Right renal pelvis (tissue), 4 donors: ENCODE measurements at places on chromosomes 7 and 10. TPM values are rescaled to one million over a fixed set of nuclear protein-coding genes. Genes with fewer than 3 reads are reported as not detected.

DNA sequence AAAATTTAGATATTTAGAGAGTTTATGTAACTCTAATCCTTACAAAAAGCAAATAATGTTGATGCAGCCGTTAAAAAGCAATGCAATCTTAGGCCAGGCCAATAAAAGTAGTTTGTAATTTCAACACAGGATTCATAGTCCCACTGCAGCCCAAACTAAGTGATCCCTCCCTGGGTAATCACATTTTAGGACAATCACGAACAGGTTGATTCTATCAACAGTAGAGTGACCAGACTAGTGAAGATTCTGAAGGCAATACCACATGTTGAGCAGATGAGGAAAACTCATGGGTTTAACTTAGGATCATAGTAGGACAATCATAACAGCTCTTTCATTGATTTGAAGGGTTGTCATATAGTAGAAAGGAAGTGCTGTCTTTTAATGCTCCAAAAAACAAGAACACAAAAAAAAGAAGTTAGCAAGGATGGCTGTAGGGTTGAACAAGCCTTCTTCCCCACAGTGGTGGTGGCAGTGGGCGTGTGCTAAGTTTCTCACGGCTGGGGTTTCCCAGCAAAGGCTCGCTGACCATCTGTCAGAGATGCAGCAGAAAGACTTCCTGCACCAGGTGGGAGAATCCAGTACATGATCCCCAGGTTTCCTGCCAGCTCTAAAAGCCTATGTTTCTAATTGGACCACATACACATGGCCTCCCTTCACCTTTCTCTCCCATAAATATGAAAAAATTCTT lies 212.2 kb downstream of the CHRM2 start:
- no peak for DNase-seq

DNA sequence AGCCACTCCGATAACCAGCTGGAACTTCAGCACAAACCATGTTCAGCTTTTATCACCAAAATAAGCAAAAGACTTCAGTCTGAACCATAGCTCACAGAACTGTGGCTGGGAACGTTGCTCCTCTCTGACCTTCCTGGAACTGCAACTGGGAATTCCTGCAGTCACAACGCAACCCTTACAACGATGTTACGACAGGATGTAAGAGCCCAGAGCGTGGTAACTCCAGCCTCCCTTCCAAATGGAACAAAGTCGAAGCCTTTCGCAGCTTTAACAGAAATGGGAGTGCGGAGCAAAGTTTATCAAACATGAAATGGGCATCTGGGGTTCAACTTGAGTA lies 162.6 kb downstream of the ADAM12 start:
- DNase-seq, result no peak

DNA sequence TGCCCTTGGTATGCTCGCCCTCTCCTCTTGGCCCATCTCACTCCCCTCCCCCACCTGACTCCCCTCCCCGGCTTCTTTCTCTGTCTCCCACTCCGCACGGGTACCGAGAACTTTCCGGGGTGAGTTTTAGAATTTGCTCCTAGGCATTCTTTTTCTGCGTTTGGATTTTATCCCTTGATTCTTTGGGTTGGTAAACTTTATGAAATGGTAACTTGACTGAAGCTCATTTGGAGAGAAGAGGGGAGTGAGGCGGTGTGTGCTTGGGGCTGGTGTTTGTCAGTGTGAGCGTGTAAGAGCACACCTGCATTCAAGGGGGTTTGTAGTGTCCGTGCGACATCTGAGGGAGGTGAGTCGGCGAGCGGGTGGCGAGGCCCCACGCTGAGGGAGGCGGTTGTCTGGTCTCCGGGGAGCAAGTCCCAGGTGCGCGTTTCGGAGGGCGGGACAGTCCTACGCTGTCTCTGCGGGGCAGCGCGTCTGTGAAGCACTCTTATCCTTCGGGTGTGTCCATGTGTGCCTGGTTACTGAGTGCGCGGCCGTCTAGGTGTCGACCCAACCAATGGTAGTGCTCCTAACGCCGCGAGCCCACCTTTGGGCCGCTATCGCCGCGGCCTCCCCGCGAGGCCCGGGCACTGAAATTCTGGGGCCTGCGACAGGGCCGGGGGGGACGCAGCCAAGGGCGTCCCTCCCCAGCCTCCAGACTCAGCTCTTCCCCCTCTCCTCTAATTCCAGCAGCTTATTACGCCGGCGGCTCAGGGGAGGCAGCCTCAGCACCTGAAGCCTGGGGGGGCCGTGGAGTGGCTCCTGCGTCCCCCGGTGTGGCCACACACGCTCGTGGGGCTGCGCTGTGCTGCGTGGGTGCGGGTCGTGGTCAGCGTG lies 2.6 kb upstream of the ZNF503 start:
- peak; percentile 57 for DNase-seq

DNA sequence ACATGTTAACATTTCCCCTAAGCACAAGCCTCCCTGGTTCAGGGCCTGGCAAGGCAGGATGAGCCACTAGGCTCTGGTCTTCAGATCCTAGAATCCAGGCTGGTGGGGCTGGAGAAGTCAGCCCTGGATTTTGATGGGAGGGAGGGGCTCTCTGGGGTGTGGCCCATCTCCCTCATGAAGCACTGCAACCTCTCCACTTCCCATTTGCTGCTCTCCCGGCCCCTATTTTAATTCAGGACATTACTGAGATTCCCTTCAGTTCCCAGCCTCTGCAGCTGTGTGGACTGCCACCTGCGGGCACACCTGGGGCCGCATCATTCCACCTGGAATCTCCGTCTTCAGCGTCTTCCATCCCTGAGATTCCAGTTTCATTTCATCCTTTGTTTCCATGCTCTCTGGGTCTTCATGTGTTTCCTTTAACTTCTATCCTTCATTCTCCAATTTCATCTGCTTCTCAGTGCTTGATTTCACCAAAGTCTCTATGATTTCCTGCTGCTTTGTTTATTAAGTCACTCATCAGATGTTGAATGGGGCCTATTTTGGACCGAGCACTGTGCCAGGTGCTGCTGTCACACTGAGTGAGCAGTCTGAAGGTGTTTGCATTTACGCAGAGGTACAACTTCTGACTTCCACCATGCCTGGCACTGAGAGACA lies 253.6 kb downstream of the WDR37 start:
- DNase-seq, result no peak

- DNase-seq, result peak; percentile 43
Measured at GRCh38 chr7:2477447-2478398, 1.5 kb upstream of the GRIFIN start.

GRCh38 chr7:122528879-122529481 lies 169.9 kb downstream of the RNF133 start:
- DNase-seq, result peak; percentile 30

DNA sequence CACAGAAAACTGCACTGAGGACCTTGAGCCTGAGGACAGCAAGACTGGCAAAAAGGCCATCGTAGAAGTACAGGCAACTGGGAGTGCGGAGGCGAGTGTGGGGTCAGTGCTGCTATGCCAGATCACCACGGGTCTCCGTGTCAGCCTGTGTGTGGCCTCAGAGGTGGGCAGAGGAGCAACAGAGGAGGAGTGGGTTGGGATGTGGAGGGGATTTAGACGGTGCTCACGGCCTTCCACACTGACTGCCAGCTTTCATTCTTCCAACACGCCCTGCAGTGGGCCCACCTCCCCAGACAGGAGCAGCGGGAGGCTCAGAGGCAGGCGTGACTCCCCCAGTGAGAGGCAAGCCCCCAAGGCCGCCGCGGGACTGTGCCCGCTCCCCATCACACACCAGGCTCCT lies 17.0 kb upstream of the ZMIZ1 start:
- DNase-seq, result no peak

DNA sequence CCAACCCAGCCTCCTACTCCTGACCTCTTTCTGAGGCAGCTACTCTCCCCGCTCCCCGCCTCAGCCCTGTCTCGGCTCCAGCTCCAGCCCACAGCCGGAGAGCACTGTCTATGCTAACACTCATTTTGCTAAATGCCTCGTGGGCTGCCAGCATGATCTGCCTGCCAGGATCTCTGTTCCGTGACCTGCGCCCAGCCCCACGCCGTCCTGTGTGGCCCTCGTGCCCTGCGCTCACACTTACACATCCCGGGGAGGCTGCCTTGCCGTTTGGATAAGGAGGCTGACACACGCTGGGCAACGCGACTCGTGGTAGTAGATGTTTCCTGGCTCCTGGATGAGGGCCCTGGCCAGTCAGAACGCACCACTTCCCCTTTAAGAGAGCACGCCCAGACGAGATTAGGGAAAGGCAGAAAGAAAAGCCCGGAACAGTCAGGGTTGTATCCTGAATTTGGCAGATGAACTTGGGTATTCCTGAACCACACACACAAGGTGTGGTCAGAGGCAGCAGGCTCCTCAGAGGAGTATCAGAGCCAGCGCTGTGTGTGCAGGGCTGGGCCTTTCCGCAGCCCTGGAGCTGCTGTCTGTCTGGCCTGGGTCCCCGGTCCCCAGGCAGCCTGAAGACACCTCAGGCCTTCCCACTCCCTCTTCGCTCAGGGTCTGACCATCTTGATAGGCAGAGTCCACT lies 97.7 kb upstream of the EFCAB10 start:
- no peak for DNase-seq

DNA sequence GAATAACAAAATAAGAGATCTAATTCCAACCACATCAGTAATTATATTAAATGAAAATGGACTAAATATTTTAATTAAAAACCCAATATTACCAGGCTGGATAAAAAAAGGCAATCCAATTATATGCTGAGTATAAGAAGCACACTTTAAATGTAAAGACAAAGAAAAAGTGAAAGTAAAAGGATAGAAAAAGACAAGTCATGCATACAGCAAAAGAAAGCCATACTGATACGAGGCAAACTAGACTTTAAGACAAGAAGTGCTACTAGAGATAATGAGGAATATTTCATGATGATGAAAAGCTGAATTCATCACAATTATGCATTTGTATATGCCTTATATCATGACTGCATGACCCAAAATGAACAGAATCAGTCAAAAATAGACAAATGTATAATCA lies 628.6 kb downstream of the PHTF2 start:
- DNase-seq, result no peak

DNA sequence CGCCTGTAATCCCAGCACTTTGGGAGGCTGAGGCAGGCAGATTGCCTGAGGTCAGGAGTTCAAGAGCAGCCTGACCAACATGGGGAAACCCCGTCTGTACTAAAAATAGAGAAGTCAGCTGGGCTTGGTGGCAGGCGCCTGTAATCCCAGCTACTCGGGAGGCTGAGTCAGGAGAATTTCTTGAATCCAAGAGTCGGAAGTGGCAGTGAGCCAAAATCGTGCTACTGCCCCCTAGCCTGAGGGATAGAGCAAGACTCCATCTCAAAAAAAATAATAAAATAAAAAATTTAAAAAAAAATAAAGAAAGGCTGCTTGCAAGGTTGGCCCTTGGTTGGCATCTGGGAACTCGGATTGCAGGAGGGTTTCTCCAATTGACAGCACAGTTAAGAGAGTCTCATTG lies 221.6 kb downstream of the DGKI start:
- no peak for DNase-seq

DNA sequence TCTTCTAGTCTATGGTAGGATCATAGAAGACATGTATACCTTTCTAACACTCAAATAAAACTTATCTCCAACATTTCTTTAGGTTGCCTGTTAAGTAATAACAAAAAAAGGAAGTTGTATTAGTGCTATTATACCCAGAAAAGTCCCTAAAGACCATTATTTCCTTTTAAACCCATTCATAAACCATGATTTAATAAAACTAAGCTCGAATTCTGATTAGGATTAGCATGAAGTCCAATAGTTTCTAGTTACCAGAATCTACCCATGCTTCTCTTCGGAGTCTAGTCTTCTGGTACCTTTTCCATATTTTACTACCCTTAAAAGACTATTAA lies 62.7 kb downstream of the USP6NL start:
- no peak for DNase-seq

- no peak for DNase-seq
Measured at GRCh38 chr7:34078864-34079263, 173.5 kb downstream of the BMPER start.

- DNase-seq, result no peak
Measured at GRCh38 chr7:2640482-2640830, 8.7 kb downstream of the TTYH3 start.

DNA sequence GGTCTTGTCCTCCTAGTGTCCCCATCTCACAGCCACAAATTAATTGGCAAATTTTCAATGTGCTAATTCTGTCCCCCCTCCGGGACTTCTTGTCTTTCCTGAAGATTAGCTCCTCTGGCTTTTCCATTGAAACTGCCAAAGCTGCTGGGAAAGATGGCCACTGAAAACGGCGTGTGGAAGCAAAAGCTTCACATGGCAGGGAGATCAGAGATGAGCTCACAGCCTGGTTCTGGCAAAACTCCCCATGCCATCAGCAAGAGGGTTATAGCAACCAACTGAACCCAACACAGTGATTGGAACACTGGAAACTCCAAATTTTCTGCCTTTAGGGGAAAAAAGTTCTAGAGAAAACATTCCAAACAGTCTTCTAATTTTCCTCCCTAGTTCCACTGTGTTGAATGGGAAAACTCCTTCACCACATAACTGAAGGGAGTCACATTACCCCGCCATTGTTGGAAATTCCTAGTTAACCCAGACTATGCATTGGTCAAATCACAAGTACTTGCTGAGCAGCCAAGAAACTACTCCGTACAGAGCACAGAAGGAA lies 37.0 kb downstream of the NRAP start:
- no peak for DNase-seq

DNA sequence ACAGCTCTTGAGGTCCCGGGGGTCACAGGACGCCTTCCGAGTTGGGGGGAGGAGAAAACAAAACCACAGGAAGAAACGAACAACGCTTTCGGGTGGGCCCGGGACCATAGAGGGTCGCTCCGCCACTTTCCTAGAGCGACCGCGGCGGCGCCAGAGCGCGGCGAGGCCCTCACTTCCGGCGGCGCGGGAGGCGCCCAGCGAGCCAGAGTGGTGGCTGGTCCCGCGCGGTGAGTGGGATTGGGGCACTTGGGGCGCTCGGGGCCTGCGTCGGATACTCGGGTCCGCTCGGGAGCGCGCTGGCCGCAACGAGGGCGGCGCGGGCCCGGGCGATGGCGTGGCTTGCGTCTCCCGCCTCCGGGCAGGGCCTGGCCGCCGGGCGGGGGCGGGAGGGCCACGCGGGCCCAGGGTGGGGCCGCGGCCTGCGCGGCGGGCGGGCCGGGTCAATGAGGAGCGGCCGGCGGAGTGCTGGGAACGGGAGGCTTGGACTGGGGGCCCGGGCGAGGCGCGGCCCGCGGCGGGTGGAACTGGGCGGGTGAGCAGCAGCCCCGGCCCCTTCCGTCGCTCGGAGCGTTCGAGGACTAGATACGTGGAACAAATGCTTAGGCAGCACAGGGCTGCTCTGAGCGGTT lies at the start of gene ZNF22:
Gene ZNF22, plus strand, starts transcription at position 172 of the 629 bp plus-strand sequence. CDS start 2,446 bp downstream, outside the sequence.
- DNase-seq, result peak; percentile 73

The FAM131B gene
- 2.5 TPM for polyA plus RNA-seq

The CRYGN gene
- polyA plus RNA-seq, result 2.2 TPM

The XRCC2 gene
- 6.3 TPM for polyA plus RNA-seq

The SPAM1 gene
- polyA plus RNA-seq, result not detected

The AKR1C2 gene
- polyA plus RNA-seq, result 5.9 TPM

The PALD1 gene
- 11.6 TPM for polyA plus RNA-seq

The OR6V1 gene
- polyA plus RNA-seq, result not detected

The GRM3 gene
- 0.07 TPM for polyA plus RNA-seq

The GIMAP5 gene
- polyA plus RNA-seq, result 5.7 TPM

The GFRA1 gene
- polyA plus RNA-seq, result 22.9 TPM

The H2BK1 gene
- not detected for polyA plus RNA-seq

The CDK14 gene
- 39.1 TPM for polyA plus RNA-seq

The CFAP70 gene
- polyA plus RNA-seq, result 11.9 TPM
